ENCODE measurements at places on chromosomes 1 and 21.
A peak's percentile ranks its signal among the peaks of the same experiment; 100 is the strongest.

DNA sequence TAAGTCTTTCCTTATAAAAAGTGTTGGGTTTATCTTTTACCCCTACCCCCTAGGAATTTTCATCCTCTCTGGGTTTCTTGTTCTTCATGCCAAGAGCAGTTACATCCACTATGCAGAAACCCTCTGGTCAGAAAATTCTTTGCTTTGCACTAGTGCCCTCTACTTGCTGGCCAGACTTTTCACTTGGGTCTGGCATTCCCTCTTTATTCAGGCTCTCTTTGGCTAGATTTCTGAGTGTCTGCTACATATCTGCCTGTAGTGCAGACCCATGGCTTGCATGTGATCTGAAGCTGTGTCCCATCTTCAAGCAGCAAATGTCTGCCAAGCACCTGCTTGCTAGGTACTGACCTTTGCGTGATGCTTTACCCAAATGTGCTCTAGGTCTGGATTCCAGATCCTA is 237.0 kb downstream of the GPATCH2 start:
- no peak for DNase-seq

DNA sequence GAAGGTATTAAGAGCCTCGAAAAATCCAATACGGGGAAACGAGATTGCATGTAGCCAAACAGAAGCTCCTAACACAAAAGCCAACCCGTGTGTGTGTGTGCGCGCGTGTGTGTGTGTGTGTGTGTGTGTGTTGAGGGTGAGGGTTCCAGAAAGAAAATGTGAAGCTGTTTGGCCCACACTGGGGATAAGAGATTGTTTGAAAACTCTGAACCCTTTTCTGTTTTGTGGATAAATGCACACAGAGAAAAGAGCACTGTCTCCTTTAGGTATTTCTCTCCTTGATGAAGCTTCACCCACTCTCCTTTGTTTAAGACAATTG is 1.9 kb downstream of the WLS start:
- DNase-seq: no peak

DNA sequence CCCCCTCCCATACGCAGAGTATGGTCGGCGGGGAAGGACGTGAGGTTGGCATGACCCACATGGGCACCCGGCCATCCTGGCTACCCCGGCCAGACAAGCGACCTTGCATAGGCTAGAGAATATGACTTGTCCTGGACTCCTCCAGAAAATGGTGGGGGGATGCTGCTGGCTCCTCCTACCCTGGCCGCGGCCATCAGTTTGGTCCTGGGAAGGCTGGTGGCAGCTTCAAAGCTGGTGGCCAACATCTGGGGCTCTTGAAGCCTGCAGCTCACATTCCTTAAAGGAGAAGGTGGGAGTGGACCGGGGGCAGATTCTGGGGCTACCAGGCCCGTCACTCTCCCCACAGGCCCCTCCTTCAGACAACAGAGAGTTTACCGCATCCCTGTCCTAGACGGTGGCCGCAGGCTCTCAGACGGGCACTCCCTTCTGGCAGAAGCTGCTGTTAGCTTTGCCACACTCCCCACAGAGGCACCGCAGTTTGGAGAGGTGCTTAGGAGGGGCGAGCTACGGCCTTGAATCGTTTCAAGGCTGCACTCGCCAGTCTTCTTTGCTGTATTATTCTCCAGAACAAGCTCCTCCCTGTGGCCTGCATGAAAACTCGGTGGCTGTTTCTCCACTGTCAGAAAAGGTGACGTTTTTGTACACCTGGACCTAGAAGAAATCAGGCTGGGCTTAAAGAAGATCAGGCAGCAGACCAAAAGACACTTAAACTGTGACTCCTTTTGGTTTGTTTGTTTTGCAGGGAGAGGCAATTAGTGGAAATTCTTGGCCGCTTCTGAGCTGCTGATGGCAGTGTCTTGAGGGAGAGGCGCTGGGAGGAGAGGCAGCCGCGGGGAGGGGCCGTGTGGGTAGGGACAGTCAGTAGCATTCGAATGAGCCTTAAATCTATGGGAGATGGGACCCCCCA is 68.0 kb downstream of the RUNX3 start:
- DNase-seq: no peak

DNA sequence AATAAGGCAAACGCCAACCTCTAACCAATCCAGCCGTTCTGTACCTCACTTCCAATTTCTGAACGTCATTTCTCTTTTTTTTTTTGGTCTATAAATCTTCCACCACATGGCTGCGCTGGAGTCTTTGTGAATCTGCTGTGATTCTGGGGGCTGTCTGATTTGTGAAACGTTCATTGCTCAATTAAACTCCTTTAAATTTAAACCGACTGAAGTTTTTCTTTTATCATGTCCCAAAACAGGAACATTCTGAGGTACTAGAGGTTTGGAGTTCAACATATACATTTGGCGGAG is 65.5 kb upstream of the BACH1 start:
- peak; percentile 41 for DNase-seq

DNA sequence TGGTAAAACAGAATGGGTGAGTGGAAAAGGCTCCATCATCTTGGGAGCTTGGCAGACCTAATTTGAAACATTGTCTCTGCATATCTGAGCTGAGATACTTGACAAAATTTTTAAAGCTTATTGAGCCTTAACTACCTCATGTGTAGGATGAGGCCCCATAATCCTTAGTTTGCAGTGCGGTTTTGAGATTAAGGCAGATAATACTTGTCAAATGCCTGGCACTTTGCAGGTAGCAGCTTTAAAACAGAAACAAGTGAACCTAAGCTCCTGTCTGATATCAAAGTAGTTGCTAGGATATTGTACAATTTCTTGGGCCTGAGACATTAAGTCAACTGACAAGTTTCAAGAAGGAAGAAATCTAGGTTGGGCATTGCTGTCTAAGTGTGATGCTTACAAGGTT is 65.3 kb downstream of the TBX19 start:
- DNase-seq: no peak

Measured in erythroblast (primary cell).